Dermis microvascular lymphatic vessel endothelial cell (primary cell): ENCODE measurements at places on chromosomes 3 and 15. TPM values are rescaled to one million over a fixed set of nuclear protein-coding genes. Genes with fewer than 3 reads are reported as not detected.

Gene SV2B
- total RNA-seq, result 0.64 and 2.0 TPM in 2 replicates

GRCh38 chr3:188578576-188579363 is 424.8 kb downstream of the LPP start:
- no peak for DNase-seq

GRCh38 chr3:85535517-85535916 is 576.7 kb downstream of the CADM2 start:
- DNase-seq, result no peak

Gene CCDC39
- total RNA-seq, result under 0.01 TPM in 2 replicates

Gene NR1I2
- total RNA-seq, result under 0.01 TPM in 1 of 2 replicates, not detected in the other

DNA sequence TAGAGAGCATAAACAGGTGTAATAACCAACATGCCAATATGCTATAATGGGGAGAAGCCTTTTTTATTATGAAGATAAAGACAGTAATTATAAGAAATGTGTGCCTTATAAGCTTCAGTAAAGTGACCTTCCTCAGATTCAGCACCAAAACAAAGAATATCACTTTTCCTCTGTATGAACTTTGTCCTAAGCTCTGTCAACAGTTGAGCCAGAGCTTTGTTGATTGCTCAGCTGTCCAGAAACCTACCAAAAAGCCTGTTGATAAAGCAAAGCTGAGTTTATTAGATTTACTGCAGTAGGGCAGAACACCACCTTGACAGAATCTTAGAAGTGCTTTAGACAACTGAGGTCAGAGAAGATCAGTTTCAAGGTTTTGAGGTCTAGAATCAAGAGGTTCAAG is 635.3 kb downstream of the EDEM1 start:
- no peak for DNase-seq

GRCh38 chr15:85925649-85926237 is 131.0 kb upstream of the KLHL25 start:
- DNase-seq, result no peak

Gene KBTBD8
- total RNA-seq, result 1.0 and 1.8 TPM in 2 replicates

GRCh38 chr3:151620071-151620470 is 113.7 kb upstream of the AADACL2 start:
- no peak for DNase-seq

DNA sequence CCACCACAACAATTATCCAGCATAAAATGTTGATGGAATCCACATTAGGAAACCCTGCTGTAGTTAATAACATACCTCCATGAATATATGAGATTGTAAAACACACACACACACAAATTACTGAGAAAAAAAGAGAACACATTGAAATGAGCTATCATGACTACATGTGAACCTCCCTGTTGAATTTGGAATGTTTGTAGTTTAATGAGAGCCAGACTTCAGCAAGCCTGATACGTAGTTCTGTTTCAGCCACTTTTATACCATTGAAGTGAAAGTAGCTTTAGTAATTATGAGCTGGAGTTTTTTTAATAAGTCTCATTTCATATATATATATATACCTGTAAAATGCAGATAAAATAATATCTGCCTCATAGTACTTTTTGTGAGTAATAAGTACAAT is 1146.4 kb downstream of the NAALADL2 start:
- no peak for DNase-seq

Gene MAGEL2
- total RNA-seq, result not detected in 2 replicates

GRCh38 chr3:197432384-197433127 is 123.2 kb downstream of the BDH1 start:
- no peak for DNase-seq

GRCh38 chr3:133843634-133844033 is 38.0 kb downstream of the SRPRB start:
- DNase-seq, result no peak

DNA sequence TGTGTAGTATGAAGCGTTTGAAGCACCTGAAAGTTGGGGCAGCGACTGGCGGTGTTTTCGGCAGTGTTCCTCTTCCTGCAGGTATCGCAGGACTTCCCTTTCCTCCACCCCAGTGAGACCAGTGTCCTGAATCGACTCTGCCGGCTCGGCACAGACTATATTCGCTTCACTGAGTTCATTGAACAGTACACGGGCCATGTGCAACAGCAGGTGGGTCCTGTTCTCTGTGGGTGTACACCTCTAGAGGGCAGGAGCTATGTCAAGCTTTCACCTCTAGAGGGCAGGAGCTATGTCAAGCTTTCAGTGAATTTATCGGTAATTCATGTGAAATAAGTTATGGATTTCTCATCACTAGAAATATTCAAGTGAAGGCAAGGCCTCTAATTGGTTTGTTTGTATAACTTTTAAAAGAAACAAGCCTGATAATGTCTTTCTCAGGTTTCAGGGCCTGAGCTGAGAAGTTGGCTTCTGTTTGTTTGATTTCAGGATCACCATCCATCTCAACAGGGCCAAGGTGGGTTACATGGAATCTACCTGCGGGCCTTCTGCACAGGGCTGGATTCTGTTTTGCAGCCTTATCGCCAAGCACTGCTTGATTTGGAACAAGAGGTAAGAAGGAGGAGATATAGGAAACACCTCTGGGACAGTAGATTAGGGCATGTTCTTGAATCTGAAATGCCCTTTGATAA is 5.3 kb downstream of the TUBGCP4 start:
- DNase-seq, result no peak

Gene SLC9A9
- 3.9 and 12.3 TPM in 2 replicates for total RNA-seq

Gene NCEH1
- 3.2 and 4.4 TPM in 2 replicates for total RNA-seq

GRCh38 chr3:12934431-12934830 is 93.1 kb upstream of the RPL32 start:
- DNase-seq, result no peak

Gene MFN1
- total RNA-seq, result 35.4 and 35.9 TPM in 2 replicates

Gene TM4SF18
- total RNA-seq, result 318 and 366 TPM in 2 replicates

Gene LYZL4
- not detected in 2 replicates for total RNA-seq

DNA sequence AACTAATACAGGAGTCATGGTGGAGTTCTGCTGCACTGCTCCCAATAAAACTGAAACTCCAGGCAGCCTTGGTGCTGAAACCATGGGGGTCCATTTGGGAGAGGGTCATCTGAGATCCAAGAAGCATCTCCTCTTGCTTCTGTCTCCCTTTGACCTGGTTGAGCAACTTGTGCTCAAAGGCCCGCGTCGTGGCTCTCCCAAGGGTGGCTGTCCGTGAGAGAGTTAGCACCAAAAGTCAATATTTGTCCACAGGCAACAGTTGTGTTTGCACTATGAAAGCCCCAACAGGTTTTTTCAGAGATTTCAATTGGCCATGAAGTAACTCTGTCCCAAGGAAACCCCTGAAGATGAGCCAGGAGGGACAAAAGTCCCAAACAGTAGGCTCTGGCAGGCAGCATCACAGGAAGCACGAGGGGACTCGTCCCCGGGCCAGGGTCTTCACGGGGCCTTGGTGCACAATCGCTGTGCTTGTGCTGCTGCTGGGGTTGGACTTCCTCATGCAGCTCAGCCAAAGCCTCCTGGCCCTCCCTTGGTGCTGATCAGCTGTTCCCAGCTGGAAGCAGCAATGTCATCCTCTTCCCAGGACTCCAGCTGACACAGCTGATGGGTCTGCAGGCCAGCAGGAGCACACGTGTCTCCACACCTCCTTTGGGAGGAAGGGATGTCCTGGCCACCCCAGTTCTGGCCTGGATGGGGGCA is 39.4 kb upstream of the WNT5A start:
- no peak for DNase-seq

DNA sequence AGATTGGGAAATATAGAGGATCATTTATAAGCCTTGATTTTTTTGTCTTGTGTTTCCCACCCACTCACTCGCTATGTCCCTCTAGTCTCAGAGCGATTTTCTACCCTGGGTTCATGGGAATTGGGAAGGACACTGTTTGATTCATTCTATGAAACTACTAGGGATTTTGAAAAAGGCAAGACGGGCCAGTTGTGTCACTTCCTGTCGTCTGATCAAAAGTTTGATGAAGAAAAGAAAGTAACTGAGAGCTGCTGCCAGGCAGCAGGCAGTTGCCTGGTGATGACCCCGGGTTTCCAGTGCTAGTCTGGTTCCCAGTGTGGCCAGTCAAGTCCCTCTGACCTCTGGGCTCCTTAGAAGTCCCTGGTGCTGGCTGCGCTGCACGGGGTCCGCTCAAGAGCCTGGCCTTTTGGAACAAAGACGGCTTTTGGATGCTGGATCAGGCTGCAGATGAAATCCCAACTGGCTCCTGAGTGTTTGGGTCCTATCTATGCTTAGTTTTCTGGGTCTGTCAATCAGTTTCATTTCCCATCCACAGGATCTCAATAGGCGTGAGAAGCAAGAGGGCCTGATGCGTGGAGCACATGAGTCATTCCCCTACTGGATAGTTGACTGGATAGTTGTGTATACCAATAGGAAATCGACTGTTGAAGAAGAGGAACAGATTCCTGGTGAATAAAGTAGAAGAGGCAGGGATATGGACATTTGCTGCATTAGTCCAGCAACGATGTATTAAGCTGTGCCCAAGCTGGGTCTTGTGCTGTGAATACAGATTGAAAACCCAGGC is 89.7 kb downstream of the EEFSEC start:
- DNase-seq, result no peak

GRCh38 chr3:30996467-30996866 is 102.0 kb upstream of the GADL1 start:
- DNase-seq, result no peak

DNA sequence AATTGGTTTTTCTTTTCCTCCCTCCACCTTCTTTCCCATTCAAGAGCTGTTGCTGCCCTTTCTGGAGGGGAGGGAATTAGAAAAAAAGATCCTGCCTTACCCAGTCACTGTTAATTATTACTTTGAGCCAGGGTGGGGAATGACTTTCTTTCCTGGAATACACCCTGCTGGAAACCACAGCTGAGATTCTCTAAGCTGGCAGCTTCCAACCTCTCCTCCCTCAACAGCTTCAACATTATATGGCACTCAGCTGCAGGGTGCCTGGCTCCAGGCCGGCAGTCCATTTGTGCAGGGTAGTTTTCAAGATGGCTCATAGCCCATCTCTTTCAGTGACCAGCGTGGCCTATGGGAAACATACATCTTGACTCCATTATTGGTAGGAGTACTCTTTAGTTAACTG is 105.8 kb downstream of the UBE3A start:
- no peak for DNase-seq

DNA sequence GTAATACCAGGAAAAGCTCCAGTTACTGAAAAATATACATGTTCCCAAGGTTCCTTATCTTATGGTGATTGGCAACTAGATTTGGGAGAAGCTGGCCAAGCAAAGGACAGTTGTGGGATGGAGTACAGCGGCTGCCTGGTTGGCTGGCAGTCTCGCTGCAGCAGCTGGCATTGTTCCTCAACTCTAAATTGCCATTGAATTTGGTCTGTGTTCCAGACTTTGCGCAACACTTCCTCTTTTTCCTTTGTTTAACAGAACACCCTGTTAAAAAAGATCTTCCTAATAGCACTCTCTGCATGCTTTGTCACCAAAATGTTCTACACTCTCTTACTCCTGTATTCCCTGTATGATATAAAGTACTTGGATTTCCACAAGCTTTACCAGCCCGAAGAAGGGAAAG is 420.6 kb upstream of the RBMS3 start:
- DNase-seq, result peak; percentile 55

DNA sequence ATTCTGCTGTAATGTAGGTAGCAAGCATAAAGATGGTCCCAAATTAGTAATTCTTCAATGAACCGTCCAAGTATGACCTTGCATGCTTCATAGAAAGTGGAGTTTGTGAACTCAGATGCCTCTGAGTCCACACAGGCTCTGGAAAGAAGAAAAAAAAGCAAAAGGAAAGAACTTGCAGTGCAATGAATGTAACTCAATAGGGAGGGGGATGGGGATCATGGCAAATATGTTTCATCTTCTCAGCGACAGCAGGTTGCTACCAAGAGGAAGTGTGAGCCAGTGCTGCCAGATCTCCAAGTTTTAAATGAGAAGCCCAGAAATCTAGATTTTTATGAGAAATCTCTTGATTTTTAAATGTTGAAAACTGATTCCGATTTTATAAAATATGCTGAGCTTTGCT is 50.3 kb downstream of the IL20RB start:
- DNase-seq, result no peak

- DNase-seq, result no peak
Observed at GRCh38 chr3:14539742-14540491, at the start of gene GRIP2. Gene GRIP2 (minus strand): TSS chr3:14540342. CDS start chr3:14540308, 34 bp downstream.

DNA sequence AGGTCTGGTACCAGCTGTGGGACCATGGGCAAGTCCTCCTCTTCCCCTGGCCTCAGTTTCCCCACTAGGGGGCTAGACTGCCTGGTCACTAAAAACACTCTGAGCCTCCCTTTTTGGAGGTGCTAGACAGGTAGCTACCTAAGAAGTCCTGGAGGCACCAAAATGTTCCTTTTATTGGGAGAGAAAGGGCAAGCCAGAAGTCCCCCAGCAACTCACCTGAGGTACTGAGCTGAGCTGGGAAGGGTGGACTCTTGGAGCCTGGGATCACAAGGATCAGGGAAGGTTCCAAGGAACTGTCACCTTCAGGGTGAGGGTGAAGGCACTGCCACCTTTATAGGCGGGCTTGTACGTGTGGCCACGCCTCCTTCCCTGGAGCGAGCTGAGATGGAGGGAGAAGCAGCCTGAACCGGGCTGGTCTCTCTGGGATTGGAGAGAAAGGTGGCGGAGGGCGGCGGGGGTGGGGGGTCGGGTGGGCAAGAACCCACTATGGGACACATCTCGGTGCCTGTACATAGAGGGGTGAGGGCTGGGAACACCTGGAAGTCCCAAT is at the start of gene CYP1A1:
Gene CYP1A1 (minus strand): TSS at position 304 of the 550 bp plus-strand sequence. CDS start 2,431 bp downstream, outside the sequence.
- DNase-seq, result no peak

DNA sequence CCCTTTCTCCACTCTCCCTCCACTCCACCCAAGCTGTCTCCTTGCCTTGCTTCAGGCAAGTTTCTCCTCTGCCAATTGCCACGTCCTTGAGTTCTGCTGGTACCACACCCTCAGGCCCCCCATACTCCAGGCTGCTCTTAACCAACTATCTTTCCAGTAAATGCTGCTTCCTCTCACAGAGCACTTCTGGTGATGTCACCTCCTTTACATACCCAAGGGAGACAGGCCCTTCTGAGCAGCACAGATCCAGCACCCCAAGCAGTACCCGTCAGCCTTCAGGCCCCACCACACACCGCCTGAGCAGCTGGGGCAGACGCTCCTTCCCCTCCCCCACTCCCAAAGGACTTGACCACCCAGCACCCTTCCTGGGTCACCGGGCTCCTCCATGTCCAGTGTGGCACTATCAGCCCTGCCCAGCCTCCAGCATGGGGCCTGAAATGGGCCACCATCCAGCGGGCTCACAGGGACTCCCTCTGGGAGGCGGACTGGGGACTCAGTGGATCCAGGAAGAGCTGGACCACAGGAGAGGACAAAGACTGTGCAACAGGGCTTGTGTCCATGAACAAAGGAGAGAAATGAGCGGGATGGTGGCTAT is 50.2 kb downstream of the KLF15 start:
- no peak for DNase-seq

Gene VGLL3
- total RNA-seq, result 0.13 TPM in 1 of 2 replicates, not detected in the other

DNA sequence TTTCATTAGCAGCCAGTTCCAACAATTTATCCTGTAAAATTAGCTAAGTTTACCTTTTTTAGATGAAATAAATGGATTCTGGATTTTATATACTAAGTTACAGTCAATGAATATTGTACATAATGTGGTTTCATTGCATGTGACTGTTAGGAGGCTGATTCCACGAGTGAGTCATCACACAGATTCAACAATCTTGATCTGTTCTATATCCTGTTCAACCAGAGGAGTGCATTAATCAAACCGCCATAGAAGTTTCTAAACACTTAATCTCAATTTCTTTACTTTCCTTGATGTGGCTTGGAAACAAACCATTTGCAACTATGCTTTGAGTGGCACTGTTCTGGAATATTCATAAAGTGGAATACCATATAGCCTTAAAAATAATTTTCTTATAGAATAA is 15.3 kb downstream of the DNAJC13 start:
- peak; percentile 87 for DNase-seq
